ENCODE measurements at places on chromosomes 6 and 20.

- peak; percentile 73 for DNase-seq
Observed at GRCh38 chr6:127918506-127919427, 17.9 kb upstream of the THEMIS start.

- DNase-seq: no peak
Observed at GRCh38 chr6:836276-836853, 143.4 kb upstream of the EXOC2 start.

DNA sequence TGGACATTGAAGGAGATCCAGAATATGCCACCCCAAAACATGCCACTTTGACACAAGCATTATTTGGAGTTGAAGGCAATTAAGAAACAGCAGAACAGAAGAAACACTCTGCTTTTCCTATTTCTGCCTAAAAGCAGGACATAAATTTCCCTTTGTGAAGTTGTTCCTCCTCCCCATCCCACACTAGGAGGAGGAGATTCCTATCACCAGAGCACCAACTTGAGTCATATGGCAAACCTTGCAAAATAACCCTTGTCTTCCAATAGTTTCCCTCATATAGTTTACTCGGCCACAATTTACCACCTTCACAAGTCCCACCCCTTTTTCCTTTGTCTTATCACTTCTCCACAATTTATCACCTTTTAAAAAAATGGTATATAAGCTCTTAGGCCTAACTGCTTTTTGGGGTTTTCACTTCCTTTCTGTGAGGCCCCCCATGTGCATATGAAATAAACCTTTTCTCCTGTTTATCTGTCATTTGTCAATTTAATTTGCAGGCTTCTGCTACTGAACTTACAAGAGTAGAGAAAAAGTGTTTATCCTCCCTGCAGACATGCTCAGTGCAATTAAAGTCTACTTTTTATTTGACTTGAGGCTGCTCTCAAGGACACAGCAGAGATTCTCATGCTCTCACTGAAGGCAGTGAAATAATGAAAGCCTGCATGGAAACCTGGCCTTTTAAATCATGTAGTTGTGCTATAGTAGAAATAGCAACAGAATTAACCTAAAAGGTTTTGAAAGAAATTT lies 2.8 kb upstream of the RAB23 start:
- no peak for DNase-seq

- DNase-seq: no peak
Observed at GRCh38 chr6:46815130-46815529, 21.9 kb downstream of the MEP1A start.

GRCh38 chr6:31094389-31094881 lies 17.9 kb downstream of the C6orf15 start:
- DNase-seq: peak; percentile 49

DNA sequence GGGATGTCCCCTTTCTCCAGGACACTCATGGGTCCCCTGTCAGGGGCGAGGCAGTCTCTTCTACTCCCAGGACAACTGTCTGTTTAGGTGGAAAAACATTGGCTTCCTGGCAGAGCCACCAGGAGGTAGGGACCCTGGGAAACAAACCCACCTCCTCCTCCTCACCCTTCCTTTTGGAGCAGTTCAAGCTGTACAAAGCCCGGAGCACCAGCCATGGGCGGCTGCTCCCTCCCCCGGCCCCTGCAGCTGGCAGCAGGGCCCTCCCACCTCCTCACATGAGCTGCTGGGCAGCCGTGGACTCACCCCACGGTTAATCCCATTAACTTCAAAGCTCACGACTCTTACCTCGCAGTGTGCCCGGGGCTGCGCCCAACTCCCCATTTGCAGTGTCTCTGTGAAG lies 48.6 kb downstream of the CDH4 start:
- no peak for DNase-seq

GRCh38 chr6:40353967-40354452 lies 233.2 kb downstream of the LRFN2 start:
- no peak for DNase-seq

- DNase-seq: no peak
Observed at GRCh38 chr6:39301606-39302005, 12.6 kb downstream of the KCNK17 start.

DNA sequence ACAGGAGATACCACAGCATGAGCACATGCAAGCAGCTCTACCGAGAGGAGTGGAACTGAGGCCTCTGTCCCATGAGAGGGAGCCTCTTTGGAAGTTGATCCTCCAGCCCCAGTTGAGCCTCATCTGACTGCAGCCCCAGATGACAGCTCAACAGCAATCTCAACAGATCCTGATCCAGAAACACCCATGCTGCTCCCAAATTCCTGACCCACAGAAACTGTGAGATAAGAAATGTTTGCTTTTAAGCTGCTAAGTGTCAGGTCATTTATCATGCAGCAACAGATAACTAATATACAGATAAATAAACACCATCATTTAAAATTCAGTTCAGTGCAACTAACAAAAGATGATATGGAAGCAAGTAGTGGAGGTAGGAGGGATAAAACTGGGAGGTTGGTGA lies 4.8 kb upstream of the ARFGEF2 start:
- no peak for DNase-seq

DNA sequence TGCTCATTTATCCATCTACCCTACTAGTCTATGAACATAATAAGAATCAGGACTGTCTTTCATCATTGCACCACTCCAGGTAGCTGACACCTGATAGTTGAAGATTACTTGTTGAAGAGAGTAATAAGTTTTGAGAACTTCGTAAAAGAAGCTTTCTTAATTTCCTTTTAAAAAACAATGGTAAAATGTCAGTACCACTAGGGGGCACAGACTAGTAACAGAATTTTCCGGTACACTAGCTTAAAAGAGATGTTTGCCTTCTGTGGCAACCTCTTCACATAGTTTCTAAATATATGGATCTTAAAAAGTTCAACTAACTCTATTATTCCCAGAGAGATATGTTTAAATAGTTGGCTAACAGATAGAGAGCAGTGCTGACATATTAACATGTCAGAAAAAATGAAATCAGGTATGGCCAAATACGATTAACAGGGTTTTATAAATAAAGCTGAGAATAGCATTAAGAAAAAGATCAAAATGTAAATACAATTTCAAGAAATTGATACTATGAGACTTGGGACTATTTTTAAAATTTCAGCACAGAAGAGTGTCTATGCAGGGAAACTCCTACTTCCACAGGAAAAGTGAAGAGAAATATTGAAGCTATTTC lies 5.4 kb upstream of the KCNQ5 start:
- DNase-seq: peak; percentile 40

All from CD4-positive, alpha-beta T cell treated with Interleukin-15 for 4 hours (primary cell).